ENCODE measurements at places on chromosomes 2 and 18.
A peak's percentile ranks its signal among the peaks of the same experiment; 100 is the strongest.

DNA sequence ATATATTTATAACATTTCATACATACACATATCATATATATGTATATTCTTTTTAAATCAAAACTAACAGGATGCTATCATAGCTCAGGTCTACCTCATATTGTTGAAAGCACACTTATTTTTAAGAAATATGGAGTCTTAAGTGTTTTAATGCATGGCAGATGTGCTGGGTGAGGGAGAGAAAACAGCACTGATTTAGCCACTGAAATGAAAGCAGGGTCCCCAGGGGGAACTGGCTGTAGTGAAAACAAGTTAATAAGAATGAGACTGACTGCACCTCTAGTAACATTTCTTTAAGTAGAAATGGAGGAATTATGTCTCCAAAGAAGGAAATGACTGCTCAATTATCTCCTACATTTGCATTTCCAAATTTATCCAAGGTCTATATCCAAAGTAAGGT is 857.8 kb downstream of the DCDC2C start:
- DNase-seq: no peak

- DNase-seq: no peak
Measured at GRCh38 chr2:180040146-180040925, 33.2 kb upstream of the CWC22 start.

DNA sequence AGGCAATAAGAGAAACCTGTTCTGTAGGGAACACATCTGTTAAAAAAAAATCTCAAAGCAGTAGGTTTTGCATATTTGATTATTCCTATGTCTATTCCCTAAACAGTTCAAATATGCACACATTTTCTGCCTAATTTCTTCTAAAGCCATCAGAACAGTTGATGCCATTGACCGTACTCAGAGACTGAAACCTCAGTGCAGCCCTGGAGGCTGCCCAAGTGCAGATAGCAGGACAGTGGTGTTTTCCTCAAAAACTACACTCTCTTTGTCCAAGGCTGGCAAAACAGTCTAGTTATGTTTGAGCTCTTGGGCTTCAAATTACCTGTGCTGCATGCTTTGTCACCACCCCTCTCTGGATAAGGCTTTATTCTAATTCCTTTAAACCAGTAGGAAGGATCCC is 23.3 kb upstream of the NFE2L2 start:
- no peak for DNase-seq

- DNase-seq: no peak
Measured at GRCh38 chr18:37188016-37188791, 359.3 kb downstream of the KIAA1328 start.

DNA sequence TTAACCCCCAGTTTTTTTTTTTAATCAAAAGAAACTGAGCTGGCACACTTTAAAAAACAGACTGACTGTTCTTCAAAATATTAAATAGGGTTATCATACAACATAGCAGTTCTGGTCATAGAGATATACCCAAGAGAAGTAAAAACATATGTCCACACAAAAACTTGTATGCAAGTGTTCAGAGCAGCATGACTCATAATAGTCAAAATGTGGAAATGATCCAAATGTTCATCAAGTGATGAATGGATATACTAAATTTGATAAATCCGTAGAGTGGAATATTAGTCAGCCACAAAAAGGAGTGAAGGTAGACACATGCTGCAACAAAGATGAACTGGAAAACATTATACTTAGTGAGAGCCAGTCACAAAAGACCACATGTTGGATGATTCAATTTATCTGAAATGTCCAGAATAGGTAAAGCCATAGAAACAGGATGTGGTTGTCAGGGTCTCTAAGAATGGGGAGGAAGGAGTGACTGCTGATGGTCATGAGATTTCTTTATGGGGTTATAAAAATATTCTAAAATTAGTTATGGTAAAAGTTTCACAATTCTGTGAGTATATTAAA is 5.1 kb downstream of the SMIM21 start:
- no peak for DNase-seq

DNA sequence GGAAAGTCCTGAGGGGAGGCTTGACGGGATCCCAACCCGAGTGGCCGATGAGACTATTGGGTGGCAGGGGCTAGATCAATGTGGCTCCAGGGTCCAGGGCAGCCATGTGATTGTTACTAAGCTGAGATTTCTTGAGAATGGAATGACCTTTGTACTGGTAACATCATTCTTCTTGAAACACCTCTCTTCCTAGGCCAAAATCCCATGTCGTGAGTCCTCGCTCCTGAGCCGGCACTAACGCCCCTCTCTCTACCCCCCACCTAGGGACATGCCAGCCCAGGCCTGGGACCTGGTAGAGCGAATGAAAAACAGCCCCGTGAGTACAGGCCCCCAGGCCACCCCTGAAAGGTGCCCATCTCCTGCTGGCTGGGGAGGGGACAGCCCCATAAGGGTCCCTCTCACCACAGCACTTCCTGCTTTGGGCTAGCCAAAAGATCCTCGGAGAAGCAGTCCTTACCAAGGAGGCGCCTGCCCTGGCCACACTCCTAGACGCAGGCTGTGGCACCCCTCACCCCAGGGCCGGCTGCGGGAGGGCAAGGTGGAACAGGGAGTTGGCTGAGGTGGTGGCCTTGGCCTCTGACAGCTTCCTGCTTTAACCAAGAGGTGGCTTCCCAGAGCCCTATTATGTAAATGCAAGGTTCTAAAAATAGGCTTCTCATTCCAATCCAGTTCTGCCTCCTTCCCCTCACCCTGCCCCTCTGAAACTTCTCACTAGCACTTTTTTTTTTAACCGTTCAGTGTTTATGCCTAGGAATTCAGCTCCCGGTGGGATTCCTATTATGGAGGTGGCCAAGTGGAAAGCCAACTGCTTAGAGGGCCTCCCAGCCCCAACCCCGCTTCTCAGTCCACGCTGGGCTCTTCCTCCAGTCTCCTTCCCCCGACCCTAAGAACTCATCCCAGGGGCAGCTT is 126.6 kb upstream of the PPP1CB start:
- DNase-seq: no peak

DNA sequence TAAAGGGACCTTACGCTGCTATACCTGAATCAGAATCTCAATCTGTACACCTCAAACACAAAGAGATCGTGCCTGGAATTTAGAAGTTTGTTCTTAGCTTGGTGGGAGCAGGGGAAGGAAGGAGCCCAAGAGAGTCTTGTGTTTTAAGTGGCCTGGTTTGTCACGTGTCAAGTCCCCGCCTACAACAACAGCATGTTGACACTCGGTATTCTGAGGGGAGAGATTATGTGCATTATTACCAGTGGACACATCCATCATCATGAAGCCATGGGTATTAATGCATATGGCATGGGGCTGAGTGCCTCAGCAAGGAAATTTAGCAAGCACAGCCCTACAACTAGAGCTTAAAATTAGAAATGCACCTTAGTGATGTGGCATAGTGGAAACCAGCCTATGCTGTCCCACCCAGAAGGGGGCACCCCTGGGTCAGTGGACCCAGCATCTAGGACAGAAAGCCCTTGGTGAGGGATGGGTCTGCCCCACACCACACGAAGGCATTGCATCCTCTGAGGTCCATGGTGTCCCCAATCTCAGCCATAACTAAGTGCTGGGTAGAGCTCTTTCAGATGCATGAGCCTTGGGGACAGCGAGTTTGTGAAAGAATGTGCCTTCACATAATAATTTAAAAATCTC is 138.7 kb downstream of the MGAT5 start:
- no peak for DNase-seq

GRCh38 chr2:138228101-138228500 is 263.8 kb downstream of the HNMT start:
- no peak for DNase-seq

GRCh38 chr2:55581874-55582547 is 35.4 kb downstream of the PPP4R3B start:
- DNase-seq: peak; percentile 8

- no peak for DNase-seq
Measured at GRCh38 chr2:184730288-184730687, 132.0 kb downstream of the ZNF804A start.

Data from amygdala (tissue), 56 donors.